Hematopoietic multipotent progenitor cell (in vitro differentiated cells): ENCODE measurements at places on chromosomes 5 and 9. TPM values are rescaled to one million over a fixed set of nuclear protein-coding genes. Genes with fewer than 3 reads are reported as not detected.

DNA sequence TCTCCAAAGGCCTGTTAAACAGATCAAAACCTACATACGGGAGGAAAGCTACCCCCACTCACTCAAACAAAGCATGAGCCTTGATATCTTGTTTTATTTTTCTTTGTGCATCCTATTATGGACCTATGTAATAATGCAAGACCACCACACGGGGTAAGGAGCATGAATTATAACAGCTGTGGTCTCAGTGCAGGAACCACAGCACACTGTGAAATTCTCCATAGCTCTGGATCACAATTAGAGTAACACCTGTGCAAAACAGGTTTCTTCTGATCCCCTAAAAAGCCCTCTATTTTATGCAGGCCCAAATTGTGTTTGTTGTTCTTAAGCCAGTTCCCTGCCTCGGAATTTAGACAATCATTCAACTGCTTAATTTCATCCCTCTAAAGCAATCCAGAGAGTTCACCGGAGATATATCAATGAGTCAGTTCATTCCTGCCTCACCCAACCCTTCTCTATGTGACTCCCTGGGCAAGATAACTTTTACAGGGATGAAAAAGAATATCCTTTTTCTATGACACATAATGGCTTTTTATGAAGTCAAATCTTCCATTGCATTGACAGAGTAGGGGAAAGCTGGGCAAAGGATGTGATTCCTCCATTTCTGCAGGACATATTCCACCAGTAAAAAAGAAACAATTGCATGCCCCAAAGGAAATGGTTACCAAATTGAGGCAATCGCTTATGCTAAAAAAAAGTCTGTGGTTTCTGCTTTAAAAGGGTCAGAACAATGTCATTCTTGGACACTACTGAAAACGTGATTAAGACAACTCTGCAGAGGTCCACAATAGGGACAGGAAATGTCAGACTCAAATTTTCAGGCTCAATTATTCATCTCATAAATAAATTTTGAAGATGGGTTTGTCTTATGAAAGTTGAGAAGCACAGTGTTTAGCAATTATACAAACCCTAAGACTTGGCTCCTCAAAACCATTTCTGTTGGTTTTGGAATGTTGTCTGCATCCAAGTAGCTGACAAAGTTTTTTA, 41.6 kb upstream of the FST start:
- DNase-seq: no peak

GRCh38 chr5:29414681-29415080, 1778.8 kb upstream of the CDH6 start:
- no peak for DNase-seq

The TTC23L gene
- under 0.01 TPM for total RNA-seq

The SIL1 gene
- 105 TPM for total RNA-seq

The CYLC2 gene
- total RNA-seq: not detected

- no peak for DNase-seq
Measured at GRCh38 chr5:76942581-76942980, 10.3 kb upstream of the CRHBP start.

GRCh38 chr5:104223885-104224773, 661.5 kb upstream of the NUDT12 start:
- no peak for DNase-seq
